RKO (cell line): ENCODE measurements at places on chromosomes 12 and 14.

- no peak for DNase-seq
These were observed 15.4 kb downstream of the HSP90AA1 start for GRCh38 chr14:102071283-102071998.

GRCh38 chr12:42980441-42980840, 390.9 kb upstream of the PRICKLE1 start:
- no peak for DNase-seq

GRCh38 chr14:96272777-96273473, 16.9 kb downstream of the BDKRB1 start:
- DNase-seq = no peak

GRCh38 chr14:72932893-72933292, 6.6 kb downstream of the DCAF4 start:
- no peak for DNase-seq

DNA sequence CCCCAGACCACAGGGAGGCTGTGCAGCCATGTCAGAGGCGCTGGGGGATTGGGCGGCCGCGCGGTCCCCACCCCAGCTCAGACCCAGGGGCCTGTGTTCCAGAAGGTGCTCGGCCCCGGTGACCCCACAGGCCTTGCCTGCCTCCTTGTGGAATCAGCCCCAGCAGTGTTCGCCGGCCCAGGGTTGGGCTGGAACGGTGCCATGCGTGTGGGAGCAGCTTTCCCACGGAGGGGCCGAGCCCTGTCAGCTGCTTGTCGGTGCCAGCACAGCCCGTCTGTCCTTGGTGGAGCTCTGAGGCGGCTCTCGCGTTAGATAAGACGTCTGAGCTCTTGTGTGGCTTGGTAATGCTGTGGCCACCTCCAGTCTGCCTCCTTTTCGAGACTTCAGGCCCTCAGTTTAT, 8.5 kb downstream of the ZFYVE21 start:
- no peak for DNase-seq

DNA sequence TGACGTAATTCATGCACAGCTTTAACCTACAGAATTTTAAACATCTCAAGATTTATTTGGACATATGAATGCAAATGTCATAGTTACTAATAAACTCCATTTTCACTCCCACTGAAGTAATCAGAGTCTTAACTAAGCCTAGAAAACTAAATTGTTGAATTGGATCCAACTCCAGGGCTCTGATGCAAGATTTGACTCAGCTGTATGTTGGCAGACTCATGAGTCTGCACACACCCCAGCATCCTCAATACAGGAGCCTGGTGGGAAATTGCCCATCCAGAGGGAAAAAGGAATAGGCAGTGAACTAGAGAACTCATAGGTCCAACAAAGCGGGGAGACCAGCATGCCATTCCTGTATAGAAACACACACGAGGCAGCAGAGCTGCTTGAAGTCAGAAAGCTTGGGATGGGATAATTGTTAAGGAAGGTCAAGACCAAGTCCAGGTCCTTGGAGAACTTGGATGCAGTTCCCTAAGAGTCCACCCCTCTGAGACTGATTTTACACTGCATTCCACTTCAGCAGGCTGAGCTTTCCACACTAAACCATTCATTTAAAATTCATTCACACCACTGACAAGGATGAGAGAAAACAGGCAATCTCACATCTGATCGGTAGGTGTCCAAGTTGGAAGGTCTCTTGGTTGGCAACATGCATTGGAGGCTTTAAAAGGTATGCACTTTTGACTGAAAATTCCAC, 14.4 kb downstream of the TMTC1 start:
- DNase-seq = no peak

DNA sequence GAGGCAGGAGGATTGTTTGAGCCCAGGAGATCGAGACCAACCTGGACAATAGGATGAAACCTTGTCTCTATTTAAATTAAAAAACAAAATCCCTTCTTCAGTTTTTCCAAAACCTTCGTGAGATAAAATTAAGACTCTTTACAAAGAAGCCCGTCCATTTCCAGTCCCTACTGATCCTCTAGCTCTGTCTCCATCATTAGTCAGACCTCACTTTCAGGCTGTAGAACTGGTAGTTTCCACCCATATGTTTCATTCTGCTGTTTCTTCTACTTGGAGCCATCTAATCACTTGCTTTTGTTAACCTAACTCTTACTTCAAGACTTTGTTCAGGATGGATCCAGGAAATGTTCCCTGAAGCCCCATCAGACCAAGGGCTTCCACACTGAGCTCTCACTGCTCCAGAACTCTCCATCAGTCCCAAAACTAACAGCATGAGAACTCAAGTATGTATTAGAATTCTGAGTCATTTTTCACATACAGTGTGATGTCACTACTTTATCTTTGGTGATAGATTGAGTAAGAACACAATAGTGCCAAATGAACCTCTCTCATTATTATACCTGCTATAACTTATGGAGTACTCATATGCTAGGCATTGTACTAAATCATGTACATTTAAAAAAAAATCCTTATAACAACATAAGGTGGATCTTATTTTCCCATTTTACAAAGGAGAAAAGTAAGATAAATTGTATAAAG, 90.8 kb downstream of the PRICKLE1 start:
- DNase-seq = no peak

- DNase-seq = peak; percentile 14
These were observed 31.7 kb upstream of the GPRC5A start for GRCh38 chr12:12859690-12860089.

DNA sequence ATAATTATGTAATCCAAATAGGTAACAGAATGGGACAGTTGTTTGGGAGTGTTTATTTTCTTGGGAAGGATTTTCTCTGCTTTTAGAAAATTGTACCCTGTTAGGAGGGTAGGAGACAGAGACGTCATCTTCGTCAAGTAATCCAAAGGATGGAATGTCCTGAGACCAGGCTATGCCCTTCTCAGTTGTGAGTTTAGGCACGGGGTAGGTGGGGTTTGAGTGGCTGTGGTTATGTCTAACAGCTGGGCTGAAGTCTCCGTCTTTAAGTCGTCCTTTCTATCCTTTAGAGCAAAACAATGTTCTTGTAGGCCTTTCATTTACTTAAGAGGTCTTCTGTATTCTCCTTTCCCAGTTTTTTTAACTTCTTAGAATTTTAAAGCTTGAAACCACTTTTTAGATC, 5.7 kb downstream of the SOCS2 start:
- DNase-seq = no peak

DNA sequence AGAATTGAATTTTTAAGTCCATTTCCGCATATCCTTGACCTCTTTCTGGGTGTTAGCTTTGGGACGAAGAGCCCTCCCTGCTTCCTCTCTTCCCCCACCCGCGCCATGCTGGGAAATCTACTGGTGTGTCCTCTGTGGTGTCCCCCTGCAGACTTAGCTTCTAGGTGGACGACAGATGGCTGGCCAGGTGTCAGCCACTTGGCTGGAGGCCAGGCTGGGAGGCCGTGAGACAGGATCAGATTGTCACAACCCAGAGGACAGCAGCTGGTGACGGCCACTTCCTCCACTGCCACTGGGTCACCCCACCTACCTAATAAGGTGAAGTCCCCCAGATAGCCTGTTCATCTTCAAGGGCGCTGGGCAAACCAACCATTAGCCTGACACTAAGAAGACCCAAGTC, 13.3 kb upstream of the DTX1 start:
- DNase-seq = no peak

GRCh38 chr12:95214466-95214865, 2.8 kb downstream of the FGD6 start:
- no peak for DNase-seq
